ENCODE measurements at places on chromosomes 12 and 14.

DNA sequence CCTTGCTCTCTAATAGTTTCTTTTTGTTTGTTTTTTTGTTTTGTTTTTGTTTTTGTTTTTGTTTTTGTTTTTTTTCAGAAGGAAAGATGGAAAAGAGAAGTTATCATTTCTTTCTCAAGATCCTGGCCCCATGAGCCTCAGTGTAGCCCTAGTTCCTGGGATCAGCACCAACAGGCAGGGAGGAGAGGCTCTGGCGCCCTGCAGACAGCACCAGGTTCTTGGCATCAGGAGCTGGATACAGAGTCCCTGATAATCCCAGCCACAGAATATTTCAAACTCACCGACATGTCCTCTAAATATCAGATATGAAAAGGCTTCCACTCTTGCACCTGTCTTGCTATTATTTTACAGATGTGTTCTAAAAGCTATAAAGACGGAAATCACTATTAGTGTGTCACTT, 52.7 kb downstream of the FOXN3 start:
- no peak for DNase-seq

DNA sequence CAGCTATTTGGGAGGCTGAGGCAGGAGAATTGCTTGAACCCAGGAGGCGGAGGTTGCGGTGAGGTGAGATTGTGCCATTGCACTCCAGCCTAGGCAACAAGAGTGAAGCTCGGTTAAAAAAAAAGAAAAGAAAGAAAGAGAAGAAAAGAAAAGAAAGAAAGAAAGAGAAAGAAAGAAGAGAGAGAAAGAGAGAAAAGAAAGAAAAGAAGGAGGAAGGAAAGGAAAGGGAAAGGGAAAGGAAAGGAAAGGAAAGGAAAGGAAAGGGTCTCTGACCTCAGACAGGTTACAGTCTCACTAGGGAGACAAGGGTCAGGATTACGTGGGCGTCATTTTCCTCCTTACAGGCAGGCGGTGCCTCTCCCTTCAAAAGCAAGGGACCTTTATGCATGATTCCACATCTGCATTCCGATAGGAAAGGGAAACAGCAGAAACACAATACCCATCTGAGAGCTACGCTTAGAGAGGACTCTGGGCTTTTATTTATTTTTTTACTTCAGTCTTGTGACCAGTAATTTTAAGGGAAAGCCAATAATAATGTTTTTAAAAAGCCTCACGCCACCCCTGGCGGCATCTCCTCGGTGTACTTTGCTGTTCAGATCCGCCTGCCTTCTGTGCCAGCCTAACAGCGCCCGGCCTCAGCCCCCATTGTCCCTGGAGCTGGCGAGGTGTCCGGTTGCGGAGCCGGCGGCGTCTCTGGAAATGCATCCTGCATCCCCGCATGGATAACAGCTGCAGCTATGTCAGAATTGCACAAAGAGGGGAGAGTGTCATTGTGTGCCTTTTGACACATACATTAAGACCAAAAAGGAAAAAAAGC, 945 bp upstream of the HIP1R start:
- peak; percentile 69 for DNase-seq

GRCh38 chr12:95177201-95177768, 40.0 kb downstream of the FGD6 start:
- DNase-seq, result no peak

- peak; percentile 6 for DNase-seq
These were observed 6.3 kb downstream of the FRS2 start for GRCh38 chr12:69476276-69477017.

- DNase-seq, result no peak
These were observed 340.1 kb upstream of the FKBP4 start for GRCh38 chr12:2454601-2455177.

DNA sequence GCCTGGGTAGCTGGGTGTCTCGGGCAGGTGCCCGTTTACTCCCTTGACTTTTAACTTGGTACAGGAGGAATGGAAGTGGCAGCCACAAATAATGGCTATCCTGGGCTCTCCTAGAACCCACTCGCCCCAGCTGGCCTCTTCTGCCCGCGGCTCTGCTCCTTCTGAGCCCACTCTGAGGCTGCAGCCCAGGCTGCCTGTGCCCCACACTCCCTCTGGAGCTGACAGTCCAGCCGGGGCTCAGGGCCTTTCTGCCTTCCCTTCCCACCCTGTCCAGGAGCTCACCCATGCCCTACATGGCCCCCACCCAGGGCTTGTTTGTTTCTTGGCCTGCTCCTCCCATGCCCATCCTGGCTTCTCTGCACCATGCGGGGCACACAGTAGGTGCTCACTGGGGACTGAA, 15.6 kb downstream of the ZNF839 start:
- no peak for DNase-seq

- no peak for DNase-seq
These were observed 57.1 kb upstream of the MDM1 start for GRCh38 chr12:68389305-68389704.

DNA sequence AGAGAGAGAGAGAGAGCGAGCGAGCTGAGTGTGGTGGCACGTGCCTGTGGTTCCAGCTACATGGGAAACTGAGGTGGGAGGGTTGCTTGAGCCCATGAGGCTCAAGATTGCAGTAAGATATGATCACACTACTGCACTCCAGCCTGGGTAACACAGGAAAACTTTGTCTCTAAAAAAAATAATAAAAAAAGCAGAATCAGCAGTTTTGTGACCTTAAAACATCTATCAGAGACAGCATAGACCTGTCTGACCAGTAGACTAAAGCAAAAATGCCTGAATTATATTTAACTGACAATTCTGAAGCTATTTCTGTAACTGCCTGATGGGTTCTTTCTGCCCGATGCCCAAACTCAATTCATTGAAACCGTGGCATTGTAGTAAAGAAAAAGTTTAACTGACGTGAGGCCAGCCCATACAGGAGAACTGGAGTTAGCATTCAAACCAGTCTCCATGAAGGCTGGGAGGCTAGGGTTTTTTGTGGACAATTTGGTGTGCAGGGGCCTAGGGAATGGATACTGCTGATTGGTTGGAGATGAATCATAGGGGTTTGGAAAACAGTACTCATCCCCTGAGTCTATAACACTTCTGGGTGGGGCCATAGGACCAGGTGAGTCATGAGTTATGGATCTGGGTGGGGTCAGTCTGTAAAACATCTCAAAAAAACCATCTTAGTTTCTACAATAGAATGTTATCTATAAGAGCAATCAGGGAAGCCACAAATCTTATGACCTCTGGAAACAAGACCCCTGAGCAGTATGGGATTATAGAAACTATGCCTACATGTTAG, 8.0 kb upstream of the RASSF8 start:
- no peak for DNase-seq

Data from NCI-H2171 treated with DMSO at 0.1 percent for 48 hours (cell line).